ENCODE measurements at places on chromosomes 4 and X. TPM values are rescaled to one million over a fixed set of nuclear protein-coding genes. Genes with fewer than 3 reads are reported as not detected.

Gene DMRTC1
- not detected for total RNA-seq

Gene ARMCX1
- 40.9 TPM for total RNA-seq

Gene TBC1D9
- 27.2 TPM for total RNA-seq

Gene ARL9
- total RNA-seq: not detected

Gene CASP3
- 17.6 TPM for total RNA-seq

Gene NOX1
- not detected for total RNA-seq

Gene GPR50
- not detected for total RNA-seq

Gene PABPC1L2B
- total RNA-seq: not detected

Gene TMEM47
- total RNA-seq: 20.7 TPM

Gene OTC
- 0.36 TPM for total RNA-seq

Gene CT45A10
- total RNA-seq: not detected

All from sciatic nerve (tissue), 2 donors.